ENCODE measurements at places on chromosomes 5 and 9. TPM values are rescaled to one million over a fixed set of nuclear protein-coding genes. Genes with fewer than 3 reads are reported as not detected.
A peak's percentile ranks its signal among the peaks of the same experiment; 100 is the strongest.

DNA sequence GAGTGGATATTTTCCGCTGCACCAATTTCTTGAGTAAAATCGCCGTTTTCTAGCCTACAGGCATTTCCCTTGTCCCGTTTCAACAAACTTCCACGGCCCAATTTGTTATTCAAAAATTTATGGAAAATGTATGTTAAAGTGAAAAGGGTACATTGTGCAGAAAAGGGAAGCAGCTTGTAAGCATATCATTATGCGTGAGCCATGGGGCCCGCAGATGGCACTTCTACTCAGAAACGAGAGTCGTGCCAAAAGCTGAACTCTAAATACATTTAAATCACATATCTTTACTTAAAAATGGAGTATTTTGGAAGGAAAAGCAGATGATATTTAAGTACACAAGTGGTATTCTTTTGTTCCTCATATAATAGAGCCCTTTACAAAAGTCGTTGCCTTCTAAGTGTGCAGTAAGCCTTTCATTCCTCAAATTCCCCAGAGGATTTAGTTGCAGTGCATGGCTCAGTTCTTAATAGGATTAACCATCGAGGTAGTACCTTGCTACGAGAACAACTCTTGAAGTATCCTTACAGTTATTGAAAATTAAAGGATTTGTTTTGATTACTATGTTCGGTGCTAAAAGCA is 1227.2 kb upstream of the WWC1 start:
- no peak for DNase-seq

- no peak for DNase-seq
Measured at GRCh38 chr9:120307599-120307998, 272.4 kb downstream of the CDK5RAP2 start.

GRCh38 chr9:9963841-9964240 is 649.0 kb downstream of the PTPRD start:
- DNase-seq = no peak

- DNase-seq = no peak
Measured at GRCh38 chr5:140466981-140467742, 65.5 kb downstream of the ANKHD1 start.

The ZNG1C gene
- 21.0 TPM for total RNA-seq

The GLRA1 gene
- total RNA-seq = not detected

DNA sequence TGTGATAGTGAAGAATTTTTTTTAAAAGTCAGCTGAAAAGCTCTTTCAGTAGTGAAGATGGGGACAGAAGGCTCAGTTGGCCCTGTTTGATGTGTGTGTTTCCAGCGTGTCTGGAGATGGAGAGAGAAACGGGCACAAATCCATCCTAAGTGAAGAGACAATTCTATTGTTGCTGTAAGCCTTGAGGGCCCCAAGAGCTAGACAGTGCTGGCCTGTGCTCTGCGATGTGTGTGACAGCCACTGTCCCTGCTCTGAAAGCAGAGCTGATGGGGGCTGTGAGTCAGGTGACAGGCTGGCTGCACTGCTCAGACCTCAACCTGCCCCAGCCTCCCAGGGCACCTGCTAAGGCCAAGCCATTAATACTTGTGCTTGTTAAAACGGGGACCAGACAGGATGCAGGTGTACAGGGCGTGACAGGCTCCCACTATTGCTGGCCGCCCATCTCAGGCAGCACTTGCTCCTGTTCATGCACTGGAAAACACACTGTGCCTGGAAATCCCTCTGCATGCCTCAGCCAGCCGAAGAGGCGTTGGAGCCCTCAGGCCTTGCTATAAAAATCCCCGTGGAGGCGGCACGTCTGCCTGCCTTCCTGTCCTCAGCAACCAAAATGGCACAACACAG is 44.6 kb upstream of the SEMA4D start:
- no peak for DNase-seq

- no peak for DNase-seq
Measured at GRCh38 chr5:105397749-105398148, 1835.2 kb upstream of the NUDT12 start.

GRCh38 chr5:9233712-9234111 is 312.2 kb downstream of the SEMA5A start:
- peak; percentile 53 for DNase-seq

The RIC1 gene
- 28.8 TPM for total RNA-seq

- no peak for DNase-seq
Measured at GRCh38 chr9:73243078-73243477, 91.4 kb downstream of the ANXA1 start.

- no peak for DNase-seq
Measured at GRCh38 chr5:66542711-66543110, 53.5 kb upstream of the MAST4 start.

GRCh38 chr9:81476813-81477490 is 212.4 kb downstream of the TLE1 start:
- DNase-seq = no peak

GRCh38 chr9:87270221-87270847 is 227.3 kb upstream of the DAPK1 start:
- peak; percentile 49 for DNase-seq

DNA sequence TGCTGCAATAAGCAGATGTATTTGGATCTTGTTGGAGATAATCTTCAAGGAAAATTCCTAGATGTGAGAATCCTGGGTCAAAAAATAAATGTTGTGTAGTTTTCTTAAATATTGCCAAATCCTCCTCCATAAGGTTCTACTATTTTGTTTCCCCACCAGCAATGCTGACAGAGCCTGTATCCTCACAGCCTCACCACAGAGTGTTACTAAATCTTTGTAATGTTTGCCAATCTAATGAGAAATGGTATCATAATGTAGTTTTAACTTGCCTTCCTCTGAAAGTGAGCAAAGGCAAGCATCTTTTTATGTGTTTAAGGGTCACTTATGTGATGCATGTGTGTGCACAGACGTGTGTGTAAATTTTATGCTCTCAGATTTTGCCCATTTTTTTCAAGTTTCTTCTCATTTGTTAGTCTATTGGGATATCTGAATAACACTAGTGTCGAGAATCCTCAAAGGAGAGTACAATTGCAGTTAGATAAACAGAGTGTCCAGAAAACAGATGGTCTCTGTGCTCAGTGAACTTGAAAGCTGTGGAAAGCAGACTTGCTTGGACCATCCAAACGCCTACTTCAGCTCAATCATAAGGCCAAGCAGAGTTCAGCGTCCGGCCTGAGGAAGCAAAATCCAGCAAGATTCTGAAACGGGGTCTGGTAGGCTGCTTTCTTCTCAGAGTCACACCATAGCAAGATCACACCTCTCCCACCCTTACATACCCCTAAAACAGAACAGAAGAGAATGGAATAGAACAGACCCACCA is 35.7 kb upstream of the UGT3A1 start:
- no peak for DNase-seq

The CCNJL gene
- total RNA-seq = 0.82 TPM

DNA sequence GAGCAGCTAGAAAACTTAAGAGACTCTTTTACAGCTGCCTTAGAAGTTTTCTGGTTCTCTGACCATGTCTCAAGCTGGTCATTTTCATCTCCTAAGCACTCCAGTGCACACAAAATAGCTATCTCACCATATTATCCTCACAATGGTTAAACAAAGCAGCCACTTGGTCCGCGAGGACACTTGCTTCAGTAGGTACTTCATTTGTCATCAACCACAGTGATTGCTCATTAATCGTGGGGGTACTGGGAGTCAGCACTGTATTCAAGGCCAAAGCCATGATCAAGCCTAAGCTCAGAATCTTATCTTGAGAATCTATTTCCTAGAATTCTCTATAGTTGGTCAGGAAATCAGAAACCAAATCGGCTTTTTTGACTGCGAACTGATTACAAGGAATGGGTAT is 2.9 kb downstream of the ARL14EPL start:
- DNase-seq = no peak
